CD4-positive, alpha-beta T cell treated with Interleukin-12 subunit alpha and Interleukin-12 subunit beta, for 1 hour (primary cell): ENCODE measurements at places on chromosomes 7 and 10.

- DNase-seq: no peak
These were observed 1141.2 kb downstream of the SORCS1 start for GRCh38 chr10:106023329-106023728.

DNA sequence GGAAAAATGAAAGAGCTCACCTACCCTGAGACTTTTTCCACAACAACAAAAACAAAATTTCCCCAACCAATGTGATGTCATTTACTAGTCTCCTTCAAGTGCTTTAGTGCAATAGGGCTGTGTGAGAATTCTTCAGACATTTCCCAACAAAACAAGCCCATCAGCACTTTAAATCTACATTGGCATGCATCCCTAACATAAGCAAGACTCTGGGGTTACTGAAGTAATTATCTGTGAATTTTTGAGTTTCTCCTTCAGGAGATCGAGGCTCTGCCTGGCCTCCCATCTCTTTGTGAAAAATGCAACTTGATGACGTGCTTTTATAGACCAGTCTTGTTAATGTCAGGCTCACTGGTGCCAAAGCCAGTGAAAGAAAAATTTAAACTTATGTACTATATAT lies 255.6 kb downstream of the GFRA1 start:
- no peak for DNase-seq

DNA sequence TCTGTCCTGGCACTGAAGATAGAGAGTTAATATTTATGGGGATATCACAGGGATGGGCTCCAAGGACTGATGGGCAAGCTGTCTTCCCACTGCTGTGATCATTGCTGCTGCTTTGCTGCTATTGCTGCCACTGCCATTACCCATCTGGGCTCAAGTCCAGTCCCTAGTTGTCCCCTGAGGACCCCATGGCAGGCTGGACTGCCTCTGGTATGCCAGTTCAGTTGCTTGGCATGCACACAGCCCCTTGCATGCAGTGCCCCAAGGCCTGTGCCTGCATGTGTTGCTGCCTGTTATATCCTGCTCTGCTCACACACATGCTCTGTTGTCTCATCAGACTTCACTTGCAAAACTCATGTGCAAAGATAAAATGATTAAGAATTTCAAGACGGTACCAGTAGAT lies 109.5 kb downstream of the ADRA2A start:
- no peak for DNase-seq

DNA sequence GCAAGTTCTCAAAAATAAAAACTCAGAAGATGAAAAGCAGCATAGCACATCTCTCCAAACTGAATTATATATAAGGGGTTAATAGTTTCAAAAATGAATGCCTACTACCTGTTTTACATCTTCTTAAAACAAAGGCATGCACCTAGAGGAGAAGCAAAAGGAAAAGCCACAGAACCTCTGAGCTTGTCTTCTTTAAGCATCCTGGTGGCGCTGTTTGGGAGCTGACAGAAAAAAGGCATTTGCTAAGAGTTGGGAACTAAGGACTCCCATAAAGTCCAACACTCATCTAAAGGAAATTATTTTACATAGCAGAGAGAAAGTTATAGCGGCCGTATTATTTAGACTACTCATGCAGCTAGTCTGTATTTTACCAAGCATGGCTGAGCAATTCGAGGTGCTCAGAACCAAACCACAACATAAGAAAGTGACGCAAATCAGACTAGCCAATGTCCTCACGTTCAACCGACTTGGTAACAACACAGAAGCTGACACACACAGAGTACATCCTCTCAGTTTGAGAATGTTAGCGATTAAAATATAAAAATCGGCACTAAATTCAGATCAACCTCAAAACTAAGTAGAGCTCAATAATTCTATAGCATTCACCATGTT lies 38.8 kb downstream of the PTN start:
- DNase-seq: no peak

- no peak for DNase-seq
These were observed 11.8 kb upstream of the MIOS start for GRCh38 chr7:7554649-7555575.

DNA sequence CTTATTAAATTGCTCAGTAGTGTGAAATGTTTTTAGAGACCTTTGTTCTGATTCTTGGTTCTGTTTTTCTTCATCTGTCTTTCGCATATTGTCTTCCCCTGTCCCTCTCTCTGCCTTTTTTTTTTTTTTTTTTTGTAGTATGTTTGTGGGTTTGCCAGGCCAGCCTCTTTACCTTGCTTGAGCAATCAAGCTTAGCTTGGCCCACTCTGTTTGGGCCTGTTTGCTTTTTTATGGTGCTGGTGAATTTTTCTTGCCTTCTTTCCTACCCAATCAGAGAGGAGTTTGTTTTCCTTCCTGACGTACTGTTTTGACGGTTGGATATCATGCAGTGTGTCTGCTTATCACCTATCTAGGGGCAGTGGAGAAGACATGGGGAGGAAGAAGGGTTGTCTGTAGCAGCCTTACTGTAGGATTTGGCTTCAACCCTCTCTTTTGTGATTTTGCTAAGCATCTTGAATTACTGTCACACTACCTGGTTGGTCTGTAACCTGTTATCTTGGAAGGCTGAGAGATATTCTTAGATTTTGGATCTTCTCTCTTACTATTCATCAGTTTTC lies 64.0 kb downstream of the BBS9 start:
- DNase-seq: no peak

GRCh38 chr10:113279262-113279661 lies 273.6 kb upstream of the HABP2 start:
- DNase-seq: no peak

DNA sequence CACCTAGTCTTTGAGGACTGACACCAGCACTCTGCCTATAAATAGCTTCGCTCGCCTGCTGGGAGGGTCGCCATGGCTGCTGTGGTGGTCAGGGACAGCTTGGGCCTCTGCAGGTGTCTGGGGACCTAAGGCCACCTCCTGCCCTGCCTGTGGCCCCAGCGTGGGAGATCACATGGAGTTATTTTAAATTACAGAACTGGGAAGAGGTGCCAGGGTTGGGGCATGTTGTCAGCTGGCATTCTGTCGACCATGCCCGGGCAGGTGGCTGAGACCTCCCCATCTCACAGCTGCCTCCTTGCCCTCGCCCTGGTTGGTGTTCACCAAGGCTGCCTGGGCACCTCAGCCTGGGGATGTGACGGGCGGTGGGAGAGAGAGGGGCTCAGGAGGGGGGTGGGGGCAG lies 18.1 kb downstream of the SHH start:
- no peak for DNase-seq

GRCh38 chr10:119131512-119132240 lies 27.8 kb downstream of the DENND10 start:
- DNase-seq: peak; percentile 55

- DNase-seq: no peak
These were observed 984 bp upstream of the IKZF1 start for GRCh38 chr7:50303335-50304128.

DNA sequence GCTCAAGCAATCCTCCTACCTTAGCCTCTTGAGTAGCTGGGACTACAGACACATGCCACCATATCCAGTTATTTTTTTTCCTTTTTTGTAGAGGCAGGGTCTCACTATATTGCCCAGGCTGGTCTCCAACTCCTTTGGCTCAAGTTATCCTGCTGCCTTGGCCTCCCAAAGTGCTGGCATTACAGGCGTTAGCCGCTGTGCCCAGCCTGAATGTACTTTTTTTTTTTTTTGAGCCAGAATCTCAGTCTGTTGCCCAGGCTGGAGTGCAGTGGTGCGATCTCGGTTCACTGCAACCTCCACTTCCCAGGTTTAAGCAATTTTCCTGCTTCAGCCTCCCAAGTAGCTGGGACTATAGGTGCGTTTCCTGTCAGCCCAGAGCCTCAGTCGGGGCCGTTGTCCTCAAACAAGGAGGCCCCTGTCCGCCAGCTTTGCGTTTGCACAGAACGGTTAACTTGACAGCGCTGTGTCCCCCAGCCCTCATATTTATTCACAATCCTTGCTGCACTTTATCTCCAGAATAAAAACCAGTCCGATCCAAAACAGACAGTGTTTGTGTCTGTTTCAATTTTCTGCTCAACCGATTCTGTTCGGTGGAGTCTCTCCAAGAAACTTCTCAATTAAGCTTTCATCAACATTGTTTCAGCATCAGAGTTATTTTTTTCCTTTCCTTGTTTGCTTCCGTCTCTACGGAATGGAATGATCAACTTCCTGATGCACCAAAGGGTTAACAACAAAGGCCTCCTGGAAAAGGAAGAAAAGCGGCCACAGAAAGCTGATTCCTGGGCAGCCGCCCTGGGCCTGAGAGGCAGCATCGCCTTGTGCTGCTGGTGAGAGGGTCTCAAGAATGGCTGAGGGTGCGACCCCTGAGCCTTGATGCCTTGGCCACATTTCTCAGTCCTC lies 64.5 kb downstream of the PDIA4 start:
- no peak for DNase-seq

GRCh38 chr10:62726142-62726541 lies 78.4 kb upstream of the ADO start:
- DNase-seq: no peak

GRCh38 chr7:31373337-31374289 lies 33.1 kb upstream of the NEUROD6 start:
- no peak for DNase-seq

DNA sequence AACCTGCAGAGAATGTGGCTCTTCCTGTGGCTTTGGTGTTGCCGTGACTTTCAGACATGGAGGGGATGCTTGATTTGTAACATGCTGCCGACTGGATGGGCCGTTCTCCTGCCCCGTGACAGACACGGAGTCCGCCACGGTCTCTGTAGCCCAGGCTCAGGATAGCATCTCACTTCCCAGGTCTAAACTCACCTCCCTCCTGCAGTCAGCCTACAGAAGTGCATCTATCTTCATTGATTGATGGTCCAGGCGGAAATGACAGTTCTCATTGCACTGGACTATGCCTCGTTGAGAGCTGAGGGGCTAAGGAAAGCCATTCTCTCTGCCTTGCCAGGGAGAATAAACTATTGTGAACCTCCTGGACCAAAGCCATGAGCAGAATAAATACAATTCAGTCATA lies 77.5 kb downstream of the CHN2 start:
- no peak for DNase-seq
